Thymus (tissue), 14 donors: ENCODE measurements at places on chromosomes 11 and 22.

GRCh38 chr11:67099831-67100324 is 19.2 kb upstream of the KDM2A start:
- no peak for DNase-seq

GRCh38 chr22:24768537-24769374 is 5.8 kb downstream of the PIWIL3 start:
- DNase-seq: peak; percentile 42

- DNase-seq: no peak
Measured at GRCh38 chr11:75369560-75370255, 18.2 kb upstream of the ARRB1 start.

- no peak for DNase-seq
Measured at GRCh38 chr11:68694431-68695297, 10.3 kb downstream of the GAL start.

- DNase-seq: no peak
Measured at GRCh38 chr22:19470010-19470409, 9.0 kb downstream of the UFD1 start.

- DNase-seq: no peak
Measured at GRCh38 chr22:36729321-36729720, 25.8 kb upstream of the CACNG2 start.

GRCh38 chr22:40120848-40121247 is 56.9 kb upstream of the TNRC6B start:
- DNase-seq: no peak

DNA sequence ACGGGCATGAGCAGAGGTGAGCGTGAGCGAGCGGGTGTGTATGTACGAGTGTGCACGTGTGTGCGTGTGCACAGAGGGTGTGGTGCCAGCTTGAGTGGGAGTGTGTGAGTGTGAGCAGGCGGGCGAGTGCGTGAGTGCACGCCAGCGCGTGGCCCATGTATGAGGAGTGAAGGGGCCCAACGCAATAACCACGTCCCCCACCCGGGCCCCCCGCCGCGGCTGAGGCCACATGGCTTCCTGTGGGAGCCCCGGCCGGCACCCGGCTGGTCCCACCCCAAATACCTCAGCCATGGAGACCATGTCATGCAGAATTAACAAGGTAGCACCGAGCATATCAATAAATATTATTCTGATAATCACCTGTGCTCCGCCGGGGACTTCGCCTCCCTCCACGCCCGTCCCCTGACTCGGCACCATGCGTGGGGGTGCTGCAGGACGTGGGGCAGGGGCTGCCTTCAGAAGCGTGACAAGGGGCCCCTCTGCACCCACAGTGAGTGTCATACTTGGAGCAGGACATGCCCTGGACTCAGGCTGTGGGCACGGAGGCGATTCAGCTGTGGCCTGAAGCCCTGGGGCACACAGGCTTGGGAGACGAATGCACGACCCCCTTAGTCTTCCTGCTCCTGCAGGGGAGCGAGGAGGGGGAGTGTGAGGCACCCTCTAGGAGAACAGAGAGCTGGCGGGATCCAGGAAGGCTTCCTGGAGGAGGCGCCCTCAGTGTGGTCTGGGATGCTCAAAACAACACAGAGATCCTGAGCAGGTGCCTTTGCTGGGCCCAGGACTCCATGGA is 5.6 kb upstream of the TRABD start:
- DNase-seq: no peak

DNA sequence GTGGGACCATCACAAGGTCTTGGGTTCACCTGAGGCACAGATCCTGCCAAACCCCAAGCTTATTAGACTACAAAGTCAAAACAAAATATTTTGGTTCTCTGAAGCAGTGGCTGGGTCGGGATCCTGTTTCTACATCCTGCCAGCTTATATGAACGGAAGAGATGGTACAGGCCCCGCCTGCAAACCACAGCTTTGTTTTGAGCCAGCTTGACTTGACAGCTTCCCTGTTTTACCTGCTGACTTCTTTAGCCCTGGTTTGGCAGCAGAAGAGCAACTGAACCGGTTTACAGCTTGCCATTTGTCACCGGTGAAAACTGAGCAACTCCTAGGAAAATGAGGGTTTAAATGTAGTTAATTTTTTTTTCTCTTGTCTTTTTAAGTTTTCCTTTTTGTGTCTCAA is 11.4 kb downstream of the PACS1 start:
- no peak for DNase-seq

DNA sequence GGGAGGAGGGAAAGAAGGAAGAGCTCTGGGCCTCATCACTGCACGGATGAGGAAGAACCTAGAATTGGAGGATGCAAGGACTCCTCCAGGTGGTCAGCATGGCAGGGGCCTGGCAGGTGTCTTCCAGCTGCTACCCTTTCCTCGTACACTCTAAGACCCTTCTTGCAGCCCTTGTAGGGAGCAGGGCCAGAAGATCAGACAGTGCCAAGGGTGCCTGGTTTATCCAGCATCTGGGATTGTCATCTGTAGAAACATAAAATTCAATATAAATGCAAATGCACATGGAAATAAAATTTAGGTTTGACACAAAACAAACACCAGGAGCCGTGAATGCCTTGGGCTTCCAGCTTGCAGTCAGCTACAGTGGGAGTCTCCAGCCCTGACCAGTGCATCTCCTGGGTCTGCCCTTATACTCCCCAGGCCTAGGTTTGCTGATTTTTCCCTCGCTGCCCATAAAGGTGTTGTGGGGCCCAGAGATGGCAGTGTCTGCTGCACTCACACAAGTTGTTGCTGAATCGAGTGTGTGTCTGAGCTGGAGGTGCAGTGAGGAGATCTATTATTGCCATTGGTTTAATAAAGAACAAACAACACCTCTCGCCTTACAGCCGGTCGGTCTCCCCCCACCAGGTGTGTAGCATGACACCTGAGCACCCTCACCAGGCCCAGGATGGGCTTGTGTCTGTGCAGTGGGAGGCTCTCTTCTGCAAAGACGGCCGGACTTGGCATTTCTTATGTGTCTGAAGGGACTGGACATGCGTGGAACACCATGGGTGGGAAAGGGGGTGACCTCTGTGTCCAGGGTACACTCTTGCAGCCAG is 87.1 kb downstream of the BCR start:
- no peak for DNase-seq

DNA sequence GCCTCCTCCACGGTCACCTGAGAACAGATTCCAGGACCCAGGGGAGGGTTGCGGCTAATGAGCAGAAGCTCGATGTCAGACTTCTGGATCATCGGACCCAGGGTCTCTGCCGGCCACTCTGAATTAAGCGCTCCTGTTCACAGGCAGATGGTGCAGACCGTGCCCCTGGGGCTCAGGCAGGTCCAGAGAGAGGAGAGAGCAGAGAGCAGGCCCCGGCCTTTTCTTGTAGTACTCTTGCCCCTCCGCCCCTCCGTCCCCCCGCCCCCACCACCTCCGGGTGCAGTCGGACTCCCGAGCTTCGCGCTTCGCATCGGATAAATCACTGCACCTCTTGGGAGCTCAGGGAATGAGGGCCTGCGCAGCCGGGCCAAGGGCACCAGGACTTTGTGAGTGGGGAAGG is 50.3 kb downstream of the RPS6KA4 start:
- DNase-seq: no peak

- DNase-seq: no peak
Measured at GRCh38 chr11:105183987-105184386, 44.4 kb upstream of the CARD18 start.

GRCh38 chr11:72673284-72673942 is 809 bp downstream of the PDE2A start:
- no peak for DNase-seq

- DNase-seq: no peak
Measured at GRCh38 chr11:112042161-112042960, 17.2 kb downstream of the DLAT start.

DNA sequence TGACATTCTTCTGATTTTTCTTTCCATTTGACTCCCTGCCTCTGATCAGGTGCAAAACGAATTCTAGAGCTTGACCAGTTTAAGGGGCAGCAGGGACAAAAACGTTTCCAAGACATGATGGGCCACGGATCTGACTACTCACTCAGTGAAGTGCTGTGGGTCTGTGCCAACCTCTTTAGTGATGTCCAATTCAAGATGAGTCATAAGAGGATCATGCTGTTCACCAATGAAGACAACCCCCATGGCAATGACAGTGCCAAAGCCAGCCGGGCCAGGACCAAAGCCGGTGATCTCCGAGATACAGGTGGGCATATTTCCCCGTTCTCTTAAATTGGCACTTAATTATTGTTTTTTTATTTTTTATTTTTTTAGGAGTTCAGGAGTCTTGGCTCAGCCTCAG is 15.4 kb downstream of the XRCC6 start:
- DNase-seq: no peak

DNA sequence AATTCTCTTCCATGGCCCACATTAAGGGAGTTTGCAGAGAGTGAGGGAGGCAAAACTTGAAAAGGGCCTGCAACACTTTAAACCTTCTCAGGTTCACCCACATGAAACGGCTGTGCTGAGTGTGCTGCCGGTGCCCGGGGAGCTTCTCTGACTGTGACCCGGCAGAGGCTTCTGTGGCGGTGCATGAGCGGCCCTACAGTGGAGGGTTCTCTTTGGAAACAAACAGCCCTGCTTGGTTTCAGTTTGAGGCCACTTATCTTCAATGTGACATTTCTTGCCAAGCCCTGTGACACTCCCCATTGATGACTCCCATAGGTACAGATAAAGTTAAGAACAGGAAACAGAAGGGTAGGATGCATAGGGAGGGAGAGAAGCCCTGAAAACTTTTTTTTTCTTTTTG is 31.8 kb downstream of the FAM118A start:
- DNase-seq: peak; percentile 59

DNA sequence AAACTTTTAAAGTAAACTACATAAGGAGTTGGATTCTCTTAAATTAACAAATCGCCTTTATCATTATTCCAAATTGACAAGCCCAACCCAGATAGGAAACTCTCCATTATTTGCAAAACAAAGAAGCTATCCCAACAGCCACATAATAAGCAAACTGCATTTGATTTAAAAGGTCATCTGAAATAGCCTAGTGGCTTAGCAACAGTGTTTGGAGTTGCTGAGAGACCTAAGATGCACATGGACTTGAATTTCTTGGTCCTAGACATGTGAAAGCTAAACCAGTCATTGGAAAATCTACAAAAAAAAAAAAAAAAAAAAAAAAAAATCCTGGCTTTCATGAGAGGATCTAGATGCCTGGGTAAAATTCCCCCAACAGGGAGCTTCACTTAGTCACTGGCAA is 69.5 kb downstream of the PRCP start:
- DNase-seq: no peak

- no peak for DNase-seq
Measured at GRCh38 chr11:86570020-86570419, 102.4 kb downstream of the ME3 start.

- DNase-seq: no peak
Measured at GRCh38 chr11:67504005-67504949, 886 bp downstream of the PITPNM1 start.

GRCh38 chr11:7924536-7924935 is 6.5 kb downstream of the OR10A6 start:
- no peak for DNase-seq

DNA sequence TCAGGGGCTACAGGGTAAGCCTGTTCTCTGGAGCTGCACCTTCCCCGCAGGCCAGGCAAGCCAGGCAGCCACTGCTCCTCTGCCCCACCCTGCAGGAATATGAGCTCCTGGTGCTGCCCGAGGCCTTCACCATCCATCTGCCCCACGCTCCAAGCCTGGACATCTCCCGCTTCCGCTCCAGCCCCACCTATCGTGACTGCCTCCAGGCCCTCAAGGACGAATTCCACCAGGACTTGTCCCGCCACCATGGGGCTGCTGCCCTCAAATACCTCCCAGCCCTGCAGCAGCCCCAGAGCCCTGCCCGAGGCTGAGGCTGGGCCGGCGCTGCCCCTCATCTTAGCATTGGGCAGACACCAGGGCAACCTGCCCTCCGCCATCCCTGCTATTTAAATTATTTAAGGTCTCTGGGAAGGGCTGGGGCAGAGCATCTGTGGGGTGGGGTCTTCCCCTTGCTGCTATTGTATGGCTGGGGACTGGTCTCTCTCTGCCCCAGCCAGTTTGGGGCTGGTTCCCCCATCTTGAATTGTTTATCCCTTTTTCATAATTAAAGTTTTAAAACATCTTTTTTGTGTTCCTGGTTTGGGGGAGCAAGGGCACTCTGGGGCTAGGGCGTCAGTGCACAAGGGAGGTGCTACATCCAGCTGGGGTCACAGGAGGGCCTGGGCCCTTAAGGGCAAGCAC is 6.2 kb downstream of the LARGE2 start:
- DNase-seq: no peak

- no peak for DNase-seq
Measured at GRCh38 chr11:33835143-33835878, 56.6 kb downstream of the LMO2 start.

GRCh38 chr11:63417174-63417852 is 47.7 kb downstream of the SLC22A9 start:
- DNase-seq: no peak

- no peak for DNase-seq
Measured at GRCh38 chr11:27300974-27301373, 62.0 kb downstream of the CCDC34 start.

GRCh38 chr11:134862105-134862502 is 450.1 kb upstream of the B3GAT1 start:
- no peak for DNase-seq

- DNase-seq: no peak
Measured at GRCh38 chr22:29359469-29359868, 28.9 kb downstream of the AP1B1 start.

DNA sequence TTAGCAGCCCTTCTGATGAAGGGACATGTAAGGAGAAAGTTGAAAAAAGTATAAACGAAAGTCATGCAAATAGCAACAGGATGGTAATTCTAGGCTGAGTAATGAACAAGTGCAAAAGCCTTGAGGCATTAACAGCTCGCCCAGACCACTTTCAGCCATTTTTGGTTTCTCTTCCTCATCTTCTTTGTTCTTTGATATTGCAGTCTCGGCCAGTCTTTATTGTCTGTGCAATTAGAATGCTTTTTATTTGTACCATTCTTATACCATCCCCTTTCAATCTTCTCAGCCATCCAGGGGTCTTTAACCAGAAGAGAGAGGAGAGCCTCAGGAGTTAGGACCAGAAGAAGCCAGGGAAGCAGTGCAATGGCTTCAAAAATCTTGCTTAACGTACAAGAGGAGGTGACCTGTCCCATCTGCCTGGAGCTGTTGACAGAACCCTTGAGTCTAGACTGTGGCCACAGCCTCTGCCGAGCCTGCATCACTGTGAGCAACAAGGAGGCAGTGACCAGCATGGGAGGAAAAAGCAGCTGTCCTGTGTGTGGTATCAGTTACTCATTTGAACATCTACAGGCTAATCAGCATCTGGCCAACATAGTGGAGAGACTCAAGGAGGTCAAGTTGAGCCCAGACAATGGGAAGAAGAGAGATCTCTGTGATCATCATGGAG is 7.3 kb downstream of the TRIM34 start:
- DNase-seq: no peak

DNA sequence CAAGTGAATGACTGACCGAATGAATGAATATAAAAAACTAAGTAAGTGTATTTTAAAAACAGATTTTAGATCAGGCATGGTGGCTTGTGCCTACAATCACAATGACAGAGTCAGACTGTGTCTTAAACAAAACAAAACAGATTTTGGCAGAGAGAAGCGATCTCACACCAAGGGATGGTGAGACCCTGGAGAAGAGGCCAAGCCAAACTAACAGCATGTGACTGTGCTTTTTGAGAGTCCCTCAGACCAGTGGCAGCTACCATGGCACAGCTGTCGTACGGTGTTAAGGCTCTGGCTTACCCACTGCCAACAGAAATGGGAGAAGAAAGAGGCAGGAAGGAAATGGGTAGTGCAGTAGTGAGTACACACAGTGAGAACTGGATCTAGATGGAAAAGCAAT is 60.6 kb downstream of the SGSM3 start:
- no peak for DNase-seq
